Adrenal gland (tissue), 19 donors: ENCODE measurements at places on chromosomes 12 and 14. TPM values are rescaled to one million over a fixed set of nuclear protein-coding genes. Genes with fewer than 3 reads are reported as not detected.

GRCh38 chr12:29242921-29243431 lies 93.9 kb downstream of the FAR2 start:
- no peak for DNase-seq
- no peak overlapping the region for H3K4me3 ChIP-seq
- no peak overlapping the region for H3K27ac ChIP-seq
- H3K4me1 ChIP-seq = no peaks in the 10 kb centered on the region

GRCh38 chr14:50501642-50502041 lies 30.7 kb downstream of the MAP4K5 start:
- no peak for DNase-seq
- H3K4me3 ChIP-seq = no peak overlapping the region
- no peaks in the 10 kb centered on the region for H3K27me3 ChIP-seq
- H3K36me3 ChIP-seq = no peaks in the 10 kb centered on the region

- H3K36me3 ChIP-seq = no peaks in the 10 kb centered on the region
- no peak overlapping the region for H3K27ac ChIP-seq
- DNase-seq = no peak
- no peak overlapping the region for H3K4me3 ChIP-seq
- H3K27me3 ChIP-seq = no peaks in the 10 kb centered on the region
- no peaks in the 10 kb centered on the region for H3K4me1 ChIP-seq
Measured at GRCh38 chr12:47604221-47604873, 101.5 kb downstream of the RPAP3 start.

- H3K27me3 ChIP-seq = no peaks in the 10 kb centered on the region
- no peaks in the 10 kb centered on the region for H3K4me1 ChIP-seq
- no peak overlapping the region for H3K4me3 ChIP-seq
- H3K27ac ChIP-seq = no peak overlapping the region
- no peak for DNase-seq
Measured at GRCh38 chr12:92059960-92060359, 85.7 kb downstream of the BTG1 start.

- no peak overlapping the region for H3K27ac ChIP-seq
- no peaks in the 10 kb centered on the region for H3K36me3 ChIP-seq
- no peak overlapping the region for H3K4me3 ChIP-seq
- peaks cover 45% of the 10 kb centered on the region for H3K4me1 ChIP-seq
Measured at GRCh38 chr12:50517421-50518048, 12.8 kb downstream of the DIP2B start.

SYCP3 gene
- total RNA-seq = 0.11 TPM

SLC25A21 gene
- 0.18 TPM for total RNA-seq
